ENCODE measurements at places on chromosomes 7 and 10. TPM values are rescaled to one million over a fixed set of nuclear protein-coding genes. Genes with fewer than 3 reads are reported as not detected.

TRIM4 gene
- 22.2 TPM for total RNA-seq

PIK3CG gene
- total RNA-seq, result 17.3 TPM

CCDC3 gene
- under 0.01 TPM for total RNA-seq

CACNB2 gene
- total RNA-seq, result not detected

FEZF1 gene
- not detected for total RNA-seq

Measured in vein endothelial cell (primary cell).